ENCODE measurements at places on chromosomes 1 and 21.

DNA sequence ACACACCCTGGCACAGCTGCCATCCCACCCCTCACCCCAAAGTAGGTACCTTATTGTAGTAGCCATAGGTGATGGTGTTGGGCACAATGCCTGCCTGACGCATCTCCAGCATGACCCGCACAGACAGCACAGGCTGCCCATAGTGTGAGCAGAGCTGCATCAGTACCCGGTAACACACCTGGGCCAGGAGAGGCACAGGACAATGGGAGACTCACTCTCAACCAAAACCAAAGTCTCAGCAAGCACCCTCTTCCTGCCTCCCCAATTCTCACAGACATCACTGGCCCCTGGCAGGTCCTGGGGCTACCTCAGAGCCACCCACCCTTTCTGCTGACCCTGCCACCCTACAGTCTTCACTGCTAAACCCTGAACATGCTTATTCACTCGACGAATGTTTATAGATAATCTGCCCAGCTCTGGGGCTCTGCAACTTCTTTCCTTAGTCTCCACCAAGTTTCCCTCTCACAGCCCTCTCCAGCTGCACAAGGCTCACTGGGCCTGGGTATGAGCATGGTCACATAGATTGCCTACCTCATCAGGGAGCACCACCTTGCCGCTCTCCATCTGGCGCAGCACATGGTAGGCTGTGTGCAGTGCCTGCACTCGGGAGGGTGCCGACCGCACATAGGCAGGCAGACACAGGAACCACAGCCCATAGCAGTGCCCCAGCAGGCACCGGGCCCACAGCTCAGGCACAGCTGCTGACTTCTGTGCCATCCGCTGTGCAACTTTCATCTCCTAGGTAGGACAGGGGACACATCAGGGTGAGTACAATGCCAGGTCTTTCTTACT is 10.3 kb downstream of the DENND4B start:
- DNase-seq, result no peak

- DNase-seq, result no peak
Observed at GRCh38 chr1:197773856-197774255, 1.4 kb downstream of the DENND1B start.

DNA sequence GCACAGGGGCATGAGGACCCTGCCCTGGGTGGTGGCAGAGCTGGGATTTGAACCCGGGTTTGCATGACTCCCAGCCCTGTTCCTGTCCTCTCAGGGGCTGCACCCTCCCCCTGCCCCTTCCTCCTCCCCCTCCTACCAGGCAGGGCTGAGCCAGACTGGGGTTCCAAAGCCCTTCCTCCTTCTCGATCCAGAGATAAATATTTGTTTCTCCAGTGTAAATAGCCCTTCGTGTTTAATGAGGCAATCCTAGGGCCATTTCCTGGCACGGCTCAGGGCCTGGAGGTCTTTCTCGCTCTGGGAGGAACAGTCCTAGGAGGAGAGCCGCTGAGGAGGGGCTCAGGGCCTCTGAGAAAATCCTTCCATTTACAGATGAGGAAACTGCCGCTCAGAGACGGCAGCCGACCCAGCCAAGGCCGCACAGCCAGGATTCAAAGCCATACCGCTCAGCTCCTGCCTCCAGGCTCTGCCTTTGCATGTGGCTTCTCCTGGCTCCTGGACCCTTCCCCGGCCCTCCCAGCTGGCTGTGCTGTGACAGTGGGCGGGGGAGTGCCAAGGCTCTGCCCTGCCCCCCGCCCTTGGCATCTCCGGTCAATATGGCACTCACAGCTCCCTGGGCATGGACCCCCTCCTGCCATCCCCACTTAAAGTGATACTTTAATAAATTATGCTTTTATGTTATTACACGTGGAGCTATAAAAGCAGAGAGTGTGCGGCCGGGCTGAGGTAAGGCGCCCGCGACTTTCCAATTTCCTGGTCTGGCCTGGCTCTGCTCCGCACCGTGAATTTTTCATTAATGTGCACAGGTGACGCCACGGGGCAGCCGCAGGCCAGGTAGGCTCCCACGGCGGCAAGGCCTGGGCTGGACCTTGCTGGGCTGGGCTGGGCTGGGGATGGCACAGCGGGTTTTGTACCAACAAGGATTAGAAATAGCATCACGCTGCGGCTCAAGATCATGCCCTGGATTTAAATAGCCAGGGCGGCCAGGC is 114.7 kb upstream of the WNT4 start:
- DNase-seq, result no peak

DNA sequence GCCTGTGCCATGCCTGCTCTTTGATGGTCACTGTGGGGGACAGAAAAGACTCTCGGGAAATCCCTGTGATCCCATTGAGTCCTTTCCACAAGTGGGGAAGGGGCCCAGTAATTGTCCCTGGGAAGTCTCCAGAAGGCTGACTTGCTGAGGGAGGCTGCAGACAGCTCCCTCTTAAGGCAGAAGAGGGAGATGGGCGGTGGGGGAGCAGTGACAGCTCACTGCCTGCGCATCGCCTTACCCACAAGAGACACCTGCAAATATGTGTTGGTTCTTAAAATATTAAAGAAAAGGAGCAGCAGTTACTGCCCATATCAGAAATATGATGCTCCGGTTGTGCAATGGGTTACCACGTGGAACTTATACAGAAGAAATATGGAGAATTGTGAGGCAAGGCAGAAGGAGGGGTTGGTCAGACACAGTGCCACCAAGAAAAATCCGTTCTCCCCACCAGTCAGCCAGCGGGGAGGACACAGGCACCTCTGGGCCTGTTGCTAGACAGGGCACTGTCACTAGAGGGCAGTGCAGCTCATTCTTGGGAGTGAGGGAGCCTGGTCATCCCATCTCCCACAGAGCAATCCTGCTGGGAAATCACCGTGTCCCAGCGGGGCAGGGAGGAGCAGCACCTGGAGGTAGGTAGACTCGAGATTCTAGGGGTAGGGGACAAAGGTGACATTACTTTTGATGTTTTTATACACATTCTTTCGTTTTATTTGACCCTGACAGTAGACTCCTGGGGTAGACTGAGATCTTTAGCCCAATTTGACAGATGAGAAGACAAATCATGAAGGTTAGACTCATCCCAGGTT is 6.9 kb upstream of the CAMK1G start:
- DNase-seq, result peak; percentile 88

- DNase-seq, result no peak
Observed at GRCh38 chr21:41363370-41364270, 1.8 kb downstream of the MX2 start.

GRCh38 chr1:53507116-53507820 is 48.1 kb downstream of the DMRTB1 start:
- no peak for DNase-seq

DNA sequence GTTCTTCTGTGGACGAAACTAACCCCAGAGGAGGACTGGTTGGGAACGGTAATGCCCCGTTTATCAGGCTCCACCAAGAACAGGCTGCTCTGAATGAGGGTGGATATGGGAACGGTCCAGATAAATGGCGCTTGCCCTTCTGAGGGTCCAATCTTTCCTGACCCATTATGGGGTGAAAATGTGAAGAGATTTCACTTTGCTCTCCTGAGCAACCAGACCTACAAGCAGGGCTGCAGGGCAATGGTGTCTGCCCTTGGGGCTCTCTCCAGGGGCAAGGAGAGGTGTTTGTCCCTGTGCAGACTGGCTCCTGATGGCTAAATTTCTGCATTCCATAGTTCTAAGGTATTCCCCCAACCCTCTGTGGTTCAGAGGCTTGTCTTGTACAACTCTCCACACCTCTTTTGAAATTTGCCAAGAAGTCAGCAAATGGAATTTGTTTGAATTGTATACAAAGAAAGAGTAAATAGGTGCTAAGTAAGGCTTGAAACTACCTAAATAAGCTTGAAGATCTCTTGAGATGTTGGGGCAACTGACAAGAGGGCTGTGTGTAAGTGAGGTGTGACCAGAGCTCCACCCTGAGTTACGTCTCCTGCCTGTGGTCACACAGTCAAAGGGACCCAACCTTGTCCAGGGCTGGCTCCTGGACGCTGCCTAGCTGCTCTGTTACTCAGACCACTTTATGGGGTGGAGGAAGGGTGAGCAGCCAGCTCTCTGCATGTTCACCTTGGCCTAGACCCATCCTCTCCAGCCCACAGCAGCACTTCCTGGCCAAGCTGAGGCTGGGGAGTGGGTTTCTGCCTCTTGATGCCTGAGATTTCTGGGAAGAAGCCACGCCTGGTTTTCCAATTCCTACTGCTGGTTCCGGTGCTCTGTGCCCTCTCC is 24.8 kb downstream of the SLC2A1 start:
- DNase-seq, result no peak

GRCh38 chr1:1609822-1610485 is 5.3 kb upstream of the MIB2 start:
- DNase-seq, result no peak

- DNase-seq, result no peak
Observed at GRCh38 chr1:211267204-211267857, 8.2 kb downstream of the RCOR3 start.

DNA sequence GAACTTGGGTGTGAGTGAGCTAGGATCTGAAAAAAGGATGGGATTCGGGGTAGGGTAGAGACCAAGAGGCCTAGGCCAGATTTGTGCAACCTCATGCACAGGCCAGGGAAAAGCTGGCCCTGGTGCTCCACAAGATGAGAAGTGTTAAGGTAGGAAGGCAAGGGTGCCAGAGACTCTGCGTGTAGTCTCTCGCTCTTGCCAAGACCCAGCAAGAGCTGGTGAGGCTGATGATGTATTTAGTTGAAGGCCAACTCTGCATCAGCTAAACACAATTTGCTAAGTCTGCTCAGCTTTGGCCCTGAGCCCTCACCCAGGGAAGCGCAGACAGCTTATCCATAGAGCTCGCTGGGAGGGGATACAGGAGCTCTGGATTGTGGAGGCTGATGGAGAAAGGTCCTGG is 26.6 kb upstream of the SOX13 start:
- DNase-seq, result no peak

- DNase-seq, result no peak
Observed at GRCh38 chr1:55867304-55867843, 652.2 kb upstream of the USP24 start.

DNA sequence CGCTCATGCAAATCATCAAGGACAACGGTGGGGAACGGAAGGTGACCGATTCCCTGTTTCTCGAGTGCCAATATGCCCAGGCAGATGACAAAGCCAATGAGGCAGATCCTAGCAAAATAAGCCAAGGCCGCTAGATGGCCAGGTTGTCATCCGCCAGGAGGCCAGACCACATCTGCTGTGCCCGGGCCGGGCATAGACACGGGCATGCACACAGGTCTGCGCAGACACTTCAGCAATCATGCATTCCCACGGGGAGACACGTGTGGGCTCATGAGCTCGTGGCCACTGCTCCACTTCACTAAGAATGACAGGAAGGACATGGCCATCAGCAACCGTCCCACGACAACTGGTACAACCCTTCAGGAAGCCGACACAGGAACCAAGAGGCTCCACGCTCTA is 23.4 kb downstream of the WDR4 start:
- DNase-seq, result no peak
